ENCODE measurements at places on chromosomes 7 and 10.
A peak's percentile ranks its signal among the peaks of the same experiment; 100 is the strongest.

DNA sequence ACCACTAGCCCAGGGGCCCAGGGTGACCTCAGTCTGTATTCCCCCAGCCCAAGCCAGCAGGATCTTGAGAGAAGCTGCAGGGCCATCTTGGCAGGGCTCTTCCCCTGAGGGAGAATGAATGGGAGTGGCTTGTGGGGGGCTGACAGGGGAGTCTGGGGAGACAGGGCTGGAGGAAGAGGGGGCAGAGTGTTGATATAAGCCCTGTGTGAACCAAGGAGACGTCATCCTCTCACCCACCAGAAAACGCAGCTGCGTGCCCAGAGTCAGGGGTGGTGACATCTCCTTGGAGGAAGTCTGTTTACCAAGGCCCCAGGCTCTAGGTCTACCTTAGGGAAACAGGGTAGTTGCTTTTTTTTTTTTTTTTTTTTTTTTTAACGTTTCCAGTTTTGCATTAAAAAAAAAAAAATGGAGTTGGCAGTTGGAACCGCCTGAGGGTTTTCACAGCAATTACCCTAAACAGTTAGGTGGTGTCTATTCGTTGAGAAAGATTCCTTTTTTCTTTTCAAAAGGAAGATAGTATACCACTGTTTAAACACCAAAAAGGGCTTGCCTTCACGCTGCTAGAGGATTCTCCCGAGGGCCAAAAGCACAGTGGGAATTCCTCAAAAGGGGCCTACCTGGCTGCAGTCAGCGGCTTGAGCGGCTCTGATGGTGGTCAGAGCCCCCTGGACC is 113.8 kb downstream of the PRPF18 start:
- no peak overlapping the region for H3K27ac ChIP-seq
- peaks cover 75% of the 10 kb centered on the region for H3K36me3 ChIP-seq
- peaks cover 65% of the 10 kb centered on the region for H3K4me1 ChIP-seq
- H3K27me3 ChIP-seq: peaks cover 2% of the 10 kb centered on the region
- H3K4me3 ChIP-seq: no peak overlapping the region

- no peak for DNase-seq
- peaks cover 4% of the 10 kb centered on the region for H3K36me3 ChIP-seq
- H3K27me3 ChIP-seq: 0 out of 2 replicates have a peak, but pooled peaks cover 2% of the 10 kb centered on the region
These were observed 146.5 kb downstream of the SFMBT2 start for GRCh38 chr10:7264313-7264756.

- no peaks in the 10 kb centered on the region for H3K36me3 ChIP-seq
- DNase-seq: no peak
- no peak overlapping the region for H3K27ac ChIP-seq
- H3K27me3 ChIP-seq: no peaks in the 10 kb centered on the region
- no peaks in the 10 kb centered on the region for H3K4me1 ChIP-seq
- no peak overlapping the region for H3K4me3 ChIP-seq
These were observed 534.6 kb upstream of the POM121L12 start for GRCh38 chr7:52500841-52501240.

GRCh38 chr10:67697724-67698131 is 1.7 kb upstream of the CTNNA3 start:
- peaks cover 9% of the 10 kb centered on the region for H3K27me3 ChIP-seq
- H3K4me1 ChIP-seq: no peaks in the 10 kb centered on the region
- DNase-seq: peak; percentile 25
- no peak overlapping the region for H3K27ac ChIP-seq
- no peaks in the 10 kb centered on the region for H3K36me3 ChIP-seq

DNA sequence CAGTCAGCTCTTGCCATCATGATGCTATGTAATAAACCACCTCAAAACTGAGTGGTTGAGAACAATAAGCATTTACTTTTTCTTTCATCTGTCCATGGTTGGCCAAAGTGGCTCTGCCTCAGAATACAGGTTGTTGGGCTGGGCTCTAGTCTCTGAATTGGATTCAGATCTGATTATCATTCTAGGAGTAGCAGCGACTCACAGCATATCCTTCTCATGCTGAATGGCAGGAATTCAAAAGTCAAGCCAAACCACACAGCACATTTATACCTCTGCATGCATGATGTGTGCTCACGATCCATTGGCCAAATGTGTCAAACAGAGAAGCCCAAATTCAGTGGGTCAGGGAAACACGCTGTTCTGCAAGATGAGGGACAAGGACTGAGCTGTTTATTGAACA is 13.6 kb upstream of the GALNT11 start:
- H3K4me3 ChIP-seq: no peak overlapping the region
- H3K4me1 ChIP-seq: no peaks in the 10 kb centered on the region
- no peak for DNase-seq

- peaks cover 13% of the 10 kb centered on the region for H3K36me3 ChIP-seq
- peaks cover 36% of the 10 kb centered on the region for H3K4me1 ChIP-seq
- peaks cover 5% of the 10 kb centered on the region for H3K27me3 ChIP-seq
- no peak overlapping the region for H3K4me3 ChIP-seq
- no peak overlapping the region for H3K27ac ChIP-seq
These were observed 58.8 kb downstream of the SHH start for GRCh38 chr7:155753446-155753965.

DNA sequence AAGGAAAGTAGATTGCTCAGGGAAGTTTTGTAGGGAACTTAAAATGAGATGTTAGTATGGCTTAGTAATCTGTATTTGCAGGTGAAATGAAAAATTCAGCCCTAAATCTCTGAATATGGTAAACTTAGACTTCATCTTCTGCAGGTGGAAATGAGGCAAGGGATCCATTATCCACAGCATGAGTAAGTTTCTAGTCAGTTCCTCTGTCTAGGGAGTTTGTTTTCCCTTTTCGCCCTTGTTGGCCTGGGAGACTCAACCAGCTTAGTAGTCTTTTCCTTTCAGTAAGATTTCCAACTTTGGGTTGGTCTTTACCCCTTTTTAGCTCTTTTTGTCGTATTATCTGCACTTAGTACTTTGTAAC is 65.6 kb downstream of the ZEB1 start:
- peak overlapping the region; percentile 82 for H3K27ac ChIP-seq
- DNase-seq: no peak
- peaks cover 39% of the 10 kb centered on the region for H3K4me1 ChIP-seq
- peaks cover 7% of the 10 kb centered on the region for H3K36me3 ChIP-seq
- no peak overlapping the region for H3K4me3 ChIP-seq

DNA sequence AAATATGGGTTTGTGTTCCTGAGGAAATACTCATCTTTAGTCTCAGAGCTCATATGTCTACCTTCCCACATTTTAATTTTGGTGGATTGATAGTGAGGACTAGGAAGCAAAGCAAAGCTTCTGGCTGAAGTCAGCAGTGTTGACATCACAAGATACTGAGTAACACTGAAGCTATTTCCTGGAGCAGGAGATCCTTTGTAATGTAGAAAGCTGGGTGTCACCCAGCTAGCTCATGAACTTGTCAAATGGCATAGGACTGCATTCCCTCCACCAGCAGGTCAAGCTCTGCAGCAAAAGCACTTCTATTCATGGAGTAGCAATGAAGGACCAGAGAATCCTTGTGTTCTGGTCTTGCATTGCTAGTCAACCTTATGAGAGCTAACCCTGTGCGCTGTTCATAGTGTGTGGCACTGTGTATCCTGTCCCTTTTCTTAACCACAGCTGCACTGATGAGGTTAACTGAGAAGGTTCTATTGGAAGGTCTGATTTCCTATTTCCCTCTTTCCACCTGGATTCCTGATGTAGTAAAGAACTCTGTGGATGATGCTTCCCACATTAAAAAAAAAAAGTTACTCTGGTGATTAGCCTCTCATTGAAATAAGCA is 94.8 kb upstream of the ZNF804B start:
- DNase-seq: no peak
- H3K4me3 ChIP-seq: no peak overlapping the region
- H3K36me3 ChIP-seq: no peaks in the 10 kb centered on the region

- no peaks in the 10 kb centered on the region for H3K36me3 ChIP-seq
- peaks cover 9% of the 10 kb centered on the region for H3K27me3 ChIP-seq
- no peak overlapping the region for H3K27ac ChIP-seq
- H3K4me1 ChIP-seq: no peaks in the 10 kb centered on the region
These were observed 15.5 kb upstream of the SP4 start for GRCh38 chr7:21412410-21412851.

DNA sequence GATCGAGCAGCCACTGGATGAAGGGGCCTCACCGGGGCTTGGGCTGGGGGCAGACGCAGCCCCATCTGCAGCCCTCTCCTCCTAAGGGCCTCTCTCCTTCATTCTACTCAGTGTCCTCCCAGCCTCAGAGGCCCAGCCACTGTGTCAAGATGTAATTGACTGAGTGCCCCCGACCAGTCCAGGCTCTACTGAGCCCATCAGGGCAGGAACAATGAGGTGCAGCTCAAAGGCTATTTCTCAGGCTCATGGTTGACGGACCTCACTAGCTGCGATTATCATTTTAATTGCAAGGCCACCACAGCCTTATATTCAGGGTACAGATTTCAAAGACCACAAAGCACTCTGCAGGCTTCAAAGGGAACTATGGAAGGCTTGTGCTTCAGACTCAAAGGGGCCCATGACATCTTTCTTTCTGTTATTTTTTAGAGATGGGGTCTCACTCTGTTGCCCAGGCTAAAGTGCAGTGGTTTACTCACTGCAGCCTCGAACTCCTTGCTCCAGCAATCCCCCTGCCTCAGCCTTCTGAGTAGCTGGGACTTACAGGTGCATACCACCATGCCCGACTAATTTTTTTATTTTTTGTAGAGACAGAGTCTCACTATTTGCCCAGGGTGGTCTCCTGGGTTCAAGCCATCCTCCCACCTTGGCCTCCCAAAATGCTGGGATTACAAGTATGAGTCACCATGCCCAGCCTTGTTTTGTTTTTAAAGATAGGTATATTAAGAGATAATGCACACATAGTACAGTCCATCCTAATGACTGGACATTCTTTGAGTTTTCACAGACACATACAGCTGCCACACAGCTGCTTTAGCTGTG is 23.7 kb downstream of the SLC29A3 start:
- H3K4me3 ChIP-seq: no peak overlapping the region
- no peak overlapping the region for H3K27ac ChIP-seq
- H3K4me1 ChIP-seq: peaks cover 21% of the 10 kb centered on the region
- H3K27me3 ChIP-seq: peaks cover 18% of the 10 kb centered on the region
- peak; percentile 16 for DNase-seq

Measured in HFFc6 (cell line).